LNCaP clone FGC (cell line): ENCODE measurements at places on chromosomes 4 and X.

GRCh38 chr4:41384992-41385391, 128.3 kb downstream of the UCHL1 start:
- DNase-seq, result no peak

- no peak for DNase-seq
Observed at GRCh38 chrX:78571849-78572248, 87.3 kb downstream of the RTL3 start.

DNA sequence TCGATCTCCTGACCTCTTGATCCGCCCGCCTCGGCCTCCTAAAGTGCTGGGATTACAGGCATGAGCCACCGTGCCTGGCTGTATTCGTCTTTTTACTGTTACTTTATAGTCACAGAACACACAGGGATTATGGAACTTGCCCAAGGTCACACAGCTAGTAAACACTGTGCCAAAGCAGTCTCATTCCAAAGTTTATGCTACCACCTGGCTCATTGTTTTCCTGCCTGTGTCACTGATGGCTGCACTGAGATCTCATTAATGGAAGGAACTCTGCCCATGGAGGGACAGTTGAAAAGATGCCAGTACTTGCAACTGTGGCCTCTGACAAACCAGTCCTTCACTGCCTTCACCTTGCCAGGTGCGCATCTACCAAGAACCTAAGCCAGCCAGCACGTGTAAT, 517.7 kb downstream of the BCOR start:
- peak; percentile 30 for DNase-seq

GRCh38 chr4:15239866-15240265, 188.0 kb upstream of the C1QTNF7 start:
- DNase-seq, result no peak

- DNase-seq, result peak; percentile 10
Observed at GRCh38 chr4:139229534-139230039, 50.4 kb downstream of the MGARP start.

GRCh38 chr4:93828332-93828994, at the start of gene ATOH1:
ATOH1 (plus strand) TSS chr4:93828753; CDS start chr4:93828927, 174 bp downstream.
- DNase-seq, result no peak

- DNase-seq, result no peak
Observed at GRCh38 chrX:19735244-19735643, 152.2 kb downstream of the SH3KBP1 start.

GRCh38 chrX:140318296-140318695, 186.6 kb downstream of the SOX3 start:
- DNase-seq, result no peak

DNA sequence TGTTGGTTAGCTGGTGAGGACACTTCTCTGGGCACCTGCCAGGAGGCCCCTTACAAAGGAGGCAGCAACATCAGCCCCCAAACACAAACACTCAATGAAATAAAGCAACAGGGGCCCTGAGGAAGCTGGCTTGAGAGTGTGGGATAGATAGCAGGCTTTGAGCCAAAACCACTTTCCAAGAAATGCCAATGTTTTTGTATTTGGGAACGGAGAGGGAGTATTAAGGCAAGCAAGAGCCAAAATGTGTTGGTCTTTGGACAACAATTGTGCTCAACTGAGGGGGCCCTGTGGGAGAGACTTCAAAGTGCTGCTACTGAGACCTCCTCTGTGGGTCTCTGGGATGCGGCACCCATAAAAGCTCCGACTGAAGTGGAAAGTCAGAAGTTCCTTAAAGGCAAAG, 41.0 kb downstream of the RAI2 start:
- no peak for DNase-seq

DNA sequence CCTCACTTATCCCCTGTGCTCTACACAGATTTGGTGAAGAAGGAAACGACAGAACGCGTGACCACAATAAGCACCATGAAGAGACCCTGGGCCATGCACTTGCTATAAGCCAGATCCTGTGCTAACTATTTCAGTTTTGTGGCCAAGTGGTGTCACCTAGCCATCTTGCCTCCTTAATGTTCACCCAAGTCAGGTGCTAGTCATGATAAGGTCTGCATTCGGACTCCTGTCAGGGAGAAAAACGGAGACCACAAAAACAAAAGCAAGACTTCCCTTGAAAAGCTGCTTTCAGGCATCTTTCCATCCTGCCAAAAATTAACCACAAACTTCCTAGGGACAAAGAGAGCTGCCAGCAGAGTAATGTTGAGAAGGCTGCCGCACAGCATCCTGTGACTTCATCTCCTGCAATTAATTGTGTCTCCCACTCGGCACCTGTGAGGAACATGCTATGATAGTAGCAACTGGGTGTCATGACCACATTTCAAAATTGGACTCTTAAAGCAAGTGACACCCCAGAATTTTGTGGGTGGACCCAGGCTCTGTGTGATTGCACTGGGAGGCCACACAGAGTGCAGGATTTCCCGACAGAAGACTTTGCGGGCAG, 8.8 kb upstream of the IDS start:
- DNase-seq, result no peak

GRCh38 chr4:1072830-1073446, 40.4 kb downstream of the RNF212 start:
- DNase-seq, result peak; percentile 64

DNA sequence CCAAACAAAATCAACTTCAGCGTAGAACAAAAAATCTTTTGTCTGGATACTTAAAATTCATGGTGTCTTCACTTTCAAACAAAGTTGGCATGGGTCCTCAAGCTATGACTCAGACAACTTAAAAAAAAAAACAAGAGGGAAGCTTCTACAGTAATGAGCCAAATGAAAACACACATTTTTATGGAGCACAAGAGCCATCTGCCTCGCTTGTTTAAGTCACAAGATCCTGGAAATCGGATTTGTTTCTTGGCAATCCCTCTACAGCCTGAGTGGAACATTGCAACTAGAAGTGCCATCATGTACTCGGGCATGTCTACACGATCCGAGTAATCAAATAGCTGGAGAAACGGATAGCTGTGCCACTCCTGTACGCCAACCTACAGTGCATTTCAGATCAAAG, 22.6 kb downstream of the LAMP2 start:
- DNase-seq, result peak; percentile 78

DNA sequence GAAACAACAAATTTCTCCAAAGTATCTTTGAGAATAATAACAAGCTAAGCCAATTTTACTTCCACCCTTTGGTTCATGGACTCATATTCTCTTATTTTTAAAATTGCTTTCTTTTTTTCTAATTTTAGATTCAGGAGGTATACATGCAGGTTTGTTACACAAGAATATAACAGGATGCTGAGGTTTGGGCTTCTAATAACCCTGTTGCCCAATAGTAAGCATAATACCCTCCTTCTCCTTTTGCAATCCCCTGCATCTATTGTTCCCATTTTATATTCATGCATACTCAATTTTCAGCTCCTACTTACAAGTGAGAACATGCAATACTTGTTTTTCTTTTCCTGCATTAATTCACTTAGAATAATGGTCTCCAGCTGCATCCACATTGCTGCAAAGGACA, 202.3 kb upstream of the FSTL5 start:
- DNase-seq, result no peak

- DNase-seq, result no peak
Observed at GRCh38 chr4:177473991-177474390, 31.8 kb upstream of the AGA start.

DNA sequence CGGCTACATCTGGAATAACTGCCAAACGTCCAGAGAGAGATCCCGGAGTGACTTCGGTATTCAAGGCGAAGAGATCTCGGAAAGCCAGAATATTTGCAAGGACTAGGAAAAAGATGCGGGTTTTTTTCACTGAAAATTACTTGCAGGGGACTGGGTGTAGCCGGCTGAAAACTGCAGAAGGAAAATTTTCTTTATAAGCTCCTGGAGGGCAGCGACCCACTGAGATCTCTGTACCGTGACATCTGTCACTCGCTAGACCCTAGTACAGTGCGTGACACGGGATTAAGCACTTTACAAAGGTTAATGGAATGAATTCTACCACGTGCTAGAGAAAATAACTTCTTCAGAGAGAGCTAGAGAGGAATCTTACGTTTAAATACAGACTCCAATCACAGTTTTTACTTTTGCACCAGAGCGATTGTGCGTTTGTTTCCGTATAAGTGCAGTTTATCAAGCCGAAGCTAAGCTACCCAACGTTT, 1.1 kb upstream of the LCORL start:
- no peak for DNase-seq

- DNase-seq, result no peak
Observed at GRCh38 chr4:44149282-44149681, 299.3 kb downstream of the KCTD8 start.

- no peak for DNase-seq
Observed at GRCh38 chrX:79176028-79176427, 31.5 kb downstream of the GPR174 start.

GRCh38 chrX:45986081-45986480, 559.1 kb downstream of the ZNF674 start:
- no peak for DNase-seq
